ENCODE measurements at places on chromosomes 11 and 22.
A peak's percentile ranks its signal among the peaks of the same experiment; 100 is the strongest.

DNA sequence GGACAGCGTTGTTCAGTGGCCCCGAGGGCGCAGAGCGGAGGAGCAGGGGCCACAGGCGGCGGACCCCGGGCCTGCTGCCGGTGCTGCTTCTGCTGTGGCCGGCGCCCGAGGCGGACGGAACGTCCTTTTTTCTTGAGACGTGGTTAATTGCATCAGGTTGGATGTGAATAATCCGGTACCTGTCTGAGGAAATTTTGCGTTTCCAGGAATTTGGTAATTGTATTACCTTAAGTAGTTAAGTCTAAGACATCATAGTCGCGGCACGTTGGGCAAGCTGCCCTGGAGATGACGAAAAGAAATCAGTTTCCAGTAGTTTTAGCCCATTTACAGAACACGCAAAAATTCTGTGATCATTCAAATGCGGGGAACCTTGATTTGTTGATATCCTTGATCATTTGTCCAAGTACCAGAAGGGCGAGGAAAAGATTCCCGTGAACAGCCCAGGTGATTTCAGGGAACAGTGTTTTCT lies 789 bp downstream of the SPECC1L start:
- peak; percentile 8 for DNase-seq

- DNase-seq = no peak
Observed at GRCh38 chr22:19799322-19800190, 39.0 kb downstream of the TBX1 start.

DNA sequence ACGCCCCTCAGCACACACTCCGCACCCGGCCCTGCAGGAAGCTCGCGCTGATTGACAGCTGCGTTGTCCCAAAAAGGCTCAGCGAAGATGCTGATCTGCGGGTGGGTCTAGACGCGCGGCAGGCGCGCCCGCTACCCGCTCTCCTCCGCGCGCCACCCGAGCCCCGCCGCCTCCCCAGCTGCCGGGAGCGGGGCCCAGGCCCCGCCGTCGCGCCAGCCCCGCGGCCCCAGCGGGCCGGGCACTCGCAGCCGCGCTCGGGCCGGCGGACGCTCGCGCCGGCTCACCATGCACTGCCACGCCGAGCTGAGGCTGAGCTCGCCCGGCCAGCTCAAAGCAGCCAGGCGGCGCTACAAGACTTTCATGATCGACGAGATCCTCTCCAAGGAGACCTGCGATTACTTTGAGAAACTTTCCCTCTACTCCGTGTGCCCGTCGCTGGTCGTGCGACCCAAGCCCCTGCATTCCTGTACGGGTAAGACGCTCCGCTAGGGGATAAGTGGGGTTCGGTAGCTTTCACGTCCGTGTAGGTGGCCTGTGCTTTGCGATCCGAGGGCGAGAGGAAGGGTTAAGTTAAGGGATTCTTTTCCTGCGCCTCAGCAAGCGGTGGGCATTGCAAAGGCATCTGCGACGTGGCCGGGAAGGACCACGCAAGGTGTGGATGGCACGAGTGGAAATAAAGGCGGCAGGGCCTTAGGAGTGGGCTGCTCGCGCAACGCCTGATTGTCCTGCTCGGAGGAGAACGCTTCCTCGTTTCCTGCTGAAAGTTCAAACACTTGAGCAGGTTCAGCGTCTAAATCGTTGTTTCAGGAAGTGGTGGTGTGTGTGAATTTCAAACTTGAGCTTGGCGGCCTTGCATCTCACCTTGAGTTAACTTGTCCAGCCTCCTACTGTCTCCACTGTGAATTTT lies at the start of gene BARX2:
TSS of gene BARX2 (plus strand) at position 98 of the 907 bp plus-strand sequence. CDS start at position 286, 188 bp downstream.
- peak; percentile 72 for DNase-seq

DNA sequence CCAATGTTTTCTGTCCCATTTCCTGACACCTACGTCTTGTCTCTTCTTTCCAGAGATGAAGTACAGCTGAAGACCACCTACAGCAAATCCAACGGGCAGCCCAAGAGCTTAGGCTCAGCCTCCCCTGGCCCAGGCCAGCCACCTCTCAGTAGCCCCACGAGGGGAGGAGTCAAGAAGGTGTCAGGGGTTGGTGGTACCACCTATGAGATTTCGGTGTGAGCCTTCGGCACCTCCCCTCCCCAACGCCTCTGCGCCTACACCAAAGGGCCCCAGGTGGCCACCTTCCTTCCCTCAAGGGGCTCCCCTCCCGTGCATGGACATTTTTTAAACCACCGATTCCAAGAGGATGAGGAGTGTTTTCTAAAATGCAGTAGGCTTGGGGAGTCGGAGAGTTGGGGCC lies 12.2 kb downstream of the MED19 start:
- no peak for DNase-seq

GRCh38 chr11:6542727-6543126 lies 45.6 kb downstream of the DNHD1 start:
- no peak for DNase-seq

Measured in type B pancreatic cell (in vitro differentiated cells).